Fibroblast of lung (primary cell): ENCODE measurements at places on chromosomes 2 and 18. TPM values are rescaled to one million over a fixed set of nuclear protein-coding genes. Genes with fewer than 3 reads are reported as not detected.

DNA sequence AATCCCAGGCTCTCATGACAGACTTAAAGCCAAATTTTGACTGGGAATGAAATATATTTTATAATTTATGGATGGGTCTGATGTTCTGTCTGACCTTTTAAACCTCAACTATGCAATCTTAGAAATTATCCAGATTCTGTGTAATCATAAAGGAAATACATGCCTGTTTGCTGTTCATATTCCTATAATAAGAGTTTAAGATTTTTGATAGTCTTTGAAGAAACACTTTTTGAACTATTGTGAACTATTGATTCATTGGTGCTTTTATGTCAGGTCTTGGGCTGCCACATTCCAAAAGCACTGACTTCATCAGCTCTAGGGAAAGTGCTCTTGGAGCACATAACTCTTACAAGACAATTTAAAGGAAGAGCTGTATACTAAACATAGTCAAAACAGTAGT, 64.2 kb downstream of the CCDC150 start:
- no peaks in the 10 kb centered on the region for H3K36me3 ChIP-seq
- no peaks in the 10 kb centered on the region for H3K27me3 ChIP-seq
- H3K27ac ChIP-seq, result no peak overlapping the region
- peak; percentile 35 for DNase-seq

DNA sequence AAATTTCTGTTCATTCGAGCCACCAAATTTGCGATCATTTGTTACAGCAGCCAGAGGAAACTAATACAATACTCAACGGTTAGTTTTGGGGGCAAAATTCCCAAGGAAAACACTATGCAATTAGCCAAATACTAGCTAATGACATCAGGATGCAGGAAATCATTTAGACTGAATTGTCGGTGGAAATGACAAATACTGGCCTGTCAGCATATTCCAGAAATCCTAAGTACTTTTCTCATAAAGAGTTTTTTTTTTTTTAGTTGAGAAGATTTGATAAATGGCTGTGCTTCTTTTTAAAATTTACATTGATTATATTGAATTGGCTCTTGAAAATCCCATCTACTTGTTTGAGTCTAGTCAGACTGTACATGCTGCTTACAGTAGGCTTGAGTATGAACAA, 410.1 kb downstream of the SUCLG1 start:
- H3K27ac ChIP-seq, result no peak overlapping the region
- no peaks in the 10 kb centered on the region for H3K4me1 ChIP-seq
- no peak for DNase-seq
- H3K36me3 ChIP-seq, result no peaks in the 10 kb centered on the region

B3GNT7 gene
- under 0.01 and 0.17 TPM in 2 replicates for total RNA-seq

CCDC85A gene
- total RNA-seq, result not detected in 2 replicates

DNA sequence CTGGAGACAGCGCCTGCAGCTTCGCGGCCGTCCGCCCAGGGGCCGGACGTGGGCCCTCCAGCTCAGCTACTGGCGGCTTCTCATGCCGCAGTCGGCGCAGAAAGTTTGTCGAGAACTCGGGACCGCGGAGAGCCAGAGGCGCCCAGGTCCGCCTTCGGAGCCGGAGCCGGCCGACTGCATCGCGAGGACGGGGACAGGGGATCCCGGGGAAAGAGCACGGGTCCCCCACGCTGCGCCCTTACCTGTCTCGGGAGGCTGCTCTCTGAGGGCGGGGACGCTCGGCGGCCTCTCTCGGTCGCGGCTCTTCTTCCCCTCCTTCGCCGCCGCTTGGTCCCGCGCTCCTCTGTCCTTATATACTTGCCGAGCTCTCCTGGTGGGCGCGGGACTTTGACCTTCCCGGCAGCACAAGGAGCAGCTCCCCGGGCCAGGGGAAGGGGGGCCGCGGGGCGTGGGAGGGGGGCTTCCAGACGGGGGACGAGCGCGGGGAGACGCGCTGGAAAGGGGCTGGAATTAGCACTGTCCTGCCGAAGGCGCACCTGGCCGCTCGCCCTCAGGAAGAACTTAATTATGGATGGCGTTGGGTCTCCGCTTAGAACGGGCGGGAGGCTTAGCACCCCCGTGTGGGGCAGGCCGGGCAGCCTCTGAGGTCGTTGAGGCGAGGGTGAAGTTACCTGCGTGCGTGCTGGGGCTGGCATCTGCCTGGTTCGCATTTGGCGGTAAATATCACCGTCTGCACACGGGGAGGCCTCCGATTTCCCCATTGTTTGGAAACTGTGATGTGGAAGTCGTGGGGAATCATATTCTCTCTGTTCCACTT, at the start of gene POMC:
Gene POMC (minus strand): TSS at position 325 of the 817 bp plus-strand sequence. CDS start 3,808 bp downstream, outside the sequence.
- DNase-seq, result peak; percentile 57
- no peak within 1 kb of the TSS for H3K27ac ChIP-seq
- peaks cover 44% of the 10 kb centered on the region for H3K27me3 ChIP-seq

EEF1B2 gene
- total RNA-seq, result 439 and 578 TPM in 2 replicates

DNA sequence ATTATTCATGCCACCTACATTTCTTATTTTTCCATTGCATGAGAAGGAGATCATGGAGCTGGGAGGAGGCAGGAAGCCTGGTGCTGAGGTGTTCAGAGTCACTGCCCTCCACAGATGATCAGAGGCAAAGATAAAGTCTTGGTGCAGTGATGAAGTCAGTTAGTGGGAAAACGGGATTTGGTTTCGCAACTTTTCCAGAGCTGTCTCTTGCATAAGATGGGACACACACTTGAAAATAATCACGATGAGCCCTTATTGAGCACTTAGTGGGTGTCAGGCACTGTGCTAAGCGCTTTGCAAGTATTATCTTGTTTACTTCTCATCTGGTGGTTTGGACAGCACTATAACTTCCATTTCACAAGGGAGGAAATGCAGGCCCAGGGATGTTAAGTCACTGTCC, 222.1 kb upstream of the SMAD2 start:
- H3K36me3 ChIP-seq, result no peaks in the 10 kb centered on the region
- peak; percentile 12 for DNase-seq
- H3K27ac ChIP-seq, result no peak overlapping the region
- H3K4me1 ChIP-seq, result peaks cover 2% of the 10 kb centered on the region
- no peaks in the 10 kb centered on the region for H3K27me3 ChIP-seq
- no peak overlapping the region for H3K4me3 ChIP-seq

NEUROD1 gene
- not detected in 2 replicates for total RNA-seq

DNA sequence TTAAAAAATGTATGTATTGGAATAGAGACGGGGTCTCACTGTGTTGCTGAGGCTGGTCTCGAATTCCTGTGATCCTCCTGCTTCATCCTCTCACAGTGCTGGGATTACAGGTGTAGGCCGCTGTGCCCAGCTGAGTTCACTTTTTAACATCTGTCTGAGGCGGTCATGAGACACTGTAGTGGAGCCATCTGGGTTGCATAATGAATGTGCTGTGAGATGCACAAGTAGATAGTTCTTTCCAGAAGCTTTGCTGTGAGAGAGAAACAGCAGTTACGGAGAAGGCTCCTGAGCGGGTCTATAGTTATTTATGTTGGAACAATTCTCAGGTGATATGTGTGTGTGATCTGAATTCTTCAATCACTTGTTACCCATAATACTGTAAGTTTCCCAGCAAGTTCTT, 3.1 kb downstream of the RMC1 start:
- H3K4me3 ChIP-seq, result no peak overlapping the region
- H3K27me3 ChIP-seq, result no peaks in the 10 kb centered on the region
- no peaks in the 10 kb centered on the region for H3K4me1 ChIP-seq
- no peak overlapping the region for H3K27ac ChIP-seq
- H3K36me3 ChIP-seq, result peaks cover 1% of the 10 kb centered on the region

GRCh38 chr2:101775636-101776035, 78.1 kb downstream of the MAP4K4 start:
- no peaks in the 10 kb centered on the region for H3K27me3 ChIP-seq
- peaks cover 2% of the 10 kb centered on the region for H3K4me1 ChIP-seq
- H3K36me3 ChIP-seq, result no peaks in the 10 kb centered on the region
- no peak overlapping the region for H3K27ac ChIP-seq

- no peaks in the 10 kb centered on the region for H3K4me1 ChIP-seq
- DNase-seq, result no peak
- H3K36me3 ChIP-seq, result no peaks in the 10 kb centered on the region
- no peak overlapping the region for H3K4me3 ChIP-seq
- no peak overlapping the region for H3K27ac ChIP-seq
- H3K27me3 ChIP-seq, result no peaks in the 10 kb centered on the region
Measured at GRCh38 chr2:3254442-3254941, 123.1 kb downstream of the EIPR1 start.

DNA sequence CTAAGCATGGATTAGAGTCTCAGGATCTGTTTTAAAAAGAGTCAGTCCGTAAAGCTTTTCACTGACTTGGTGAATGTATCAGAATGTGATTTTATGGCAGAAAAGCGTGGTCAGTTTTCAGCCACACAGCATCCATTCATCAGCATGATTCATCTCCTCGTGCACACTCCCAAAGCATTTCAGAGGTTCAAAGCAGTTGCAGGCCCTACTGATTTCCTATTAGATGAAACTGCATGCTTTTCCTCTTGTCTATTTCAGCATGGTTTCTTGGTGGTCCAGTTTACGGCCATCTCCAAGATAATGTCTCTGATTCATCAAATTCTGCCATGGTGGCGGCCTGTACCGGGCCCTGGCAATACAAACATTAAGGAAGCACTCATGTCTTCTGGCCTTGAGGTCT, 4.8 kb upstream of the PARD6G start:
- no peak overlapping the region for H3K4me3 ChIP-seq
- H3K36me3 ChIP-seq, result no peaks in the 10 kb centered on the region
- no peaks in the 10 kb centered on the region for H3K27me3 ChIP-seq

ALKAL2 gene
- total RNA-seq, result 0.17 TPM in 1 of 2 replicates, not detected in the other

REG1B gene
- total RNA-seq, result not detected in 2 replicates

MYO5B gene
- under 0.01 TPM in 2 replicates for total RNA-seq

DNA sequence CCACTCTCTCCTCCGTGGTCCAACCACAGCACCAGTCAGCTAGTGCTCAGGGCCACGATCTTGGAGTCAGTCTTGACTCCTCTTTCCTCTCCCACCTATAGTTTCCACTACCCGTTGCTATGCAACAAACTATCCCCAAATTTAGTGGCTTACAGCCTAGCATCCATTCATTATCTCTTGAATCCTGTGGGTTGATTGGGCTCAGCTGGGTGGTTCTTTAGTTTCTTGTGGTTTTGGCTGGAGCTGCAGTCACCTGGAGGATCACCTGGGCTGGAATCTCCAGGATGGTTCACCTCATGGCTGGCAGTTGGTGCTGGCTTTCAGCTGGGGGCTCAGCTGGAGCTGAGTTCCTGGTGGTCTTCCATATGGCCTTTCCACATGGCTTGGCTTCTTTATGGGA, 149.9 kb downstream of the ASB1 start:
- no peak overlapping the region for H3K4me3 ChIP-seq
- H3K4me1 ChIP-seq, result no peaks in the 10 kb centered on the region
- no peak overlapping the region for H3K27ac ChIP-seq
- no peak for DNase-seq

DSG1 gene
- total RNA-seq, result not detected in 2 replicates

ITGB6 gene
- not detected in 2 replicates for total RNA-seq

FAM237A gene
- not detected in 2 replicates for total RNA-seq

- H3K27me3 ChIP-seq, result no peaks in the 10 kb centered on the region
- no peak overlapping the region for H3K27ac ChIP-seq
- H3K4me1 ChIP-seq, result no peaks in the 10 kb centered on the region
- H3K36me3 ChIP-seq, result no peaks in the 10 kb centered on the region
- no peak for DNase-seq
Measured at GRCh38 chr2:82278416-82278815, 1973.9 kb upstream of the LRRTM1 start.

DNA sequence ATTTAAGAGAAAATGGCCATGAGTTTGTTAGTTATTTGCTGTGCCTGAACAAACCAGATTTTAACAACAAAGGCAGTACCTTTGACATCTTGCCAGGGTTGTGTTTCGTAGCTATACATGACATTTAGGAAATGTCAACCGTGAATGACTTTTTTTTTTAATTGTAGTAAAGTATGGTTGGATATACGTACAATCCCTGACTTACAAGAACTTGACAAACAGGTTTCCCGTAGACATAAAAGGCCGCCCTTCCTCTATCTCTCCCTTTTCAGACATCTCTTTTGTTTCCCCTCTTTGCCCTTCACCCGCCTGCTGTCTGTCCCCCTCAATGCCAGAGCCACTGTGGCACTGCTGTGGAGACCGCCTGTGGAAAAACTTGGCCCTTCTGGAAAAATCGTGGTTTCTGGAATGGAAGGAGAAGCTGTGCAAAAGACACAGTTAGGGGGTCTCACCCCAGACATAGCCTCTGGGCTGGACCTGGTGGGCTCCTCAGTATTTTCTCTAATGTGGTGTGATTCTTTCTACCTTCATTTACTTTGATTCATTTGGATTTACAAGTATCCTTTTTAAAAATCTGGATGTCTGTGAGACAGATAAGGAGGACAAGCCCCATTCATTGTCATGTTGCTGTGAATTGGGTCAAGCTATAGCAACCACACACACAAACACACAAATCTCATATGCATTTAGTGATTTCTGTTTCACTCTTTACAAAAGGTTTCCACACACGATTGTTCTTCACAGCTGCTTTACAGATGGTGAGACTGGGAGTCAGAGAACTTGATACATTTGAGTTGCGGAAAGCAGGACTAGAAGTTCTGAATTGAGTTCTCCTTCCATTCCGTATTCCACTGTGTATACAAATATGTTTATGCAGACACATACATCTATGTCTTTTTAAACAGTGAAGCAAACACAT, 48.6 kb downstream of the SPATS2L start:
- H3K27ac ChIP-seq, result no peak overlapping the region
- DNase-seq, result no peak
- H3K36me3 ChIP-seq, result no peaks in the 10 kb centered on the region
- no peaks in the 10 kb centered on the region for H3K27me3 ChIP-seq
- H3K4me3 ChIP-seq, result no peak overlapping the region

SKOR2 gene
- not detected in 2 replicates for total RNA-seq

- H3K27me3 ChIP-seq, result no peaks in the 10 kb centered on the region
- peaks cover 8% of the 10 kb centered on the region for H3K4me1 ChIP-seq
- H3K36me3 ChIP-seq, result no peaks in the 10 kb centered on the region
- H3K4me3 ChIP-seq, result no peak overlapping the region
Measured at GRCh38 chr2:191226196-191226595, 19.0 kb upstream of the MYO1B start.

- no peaks in the 10 kb centered on the region for H3K27me3 ChIP-seq
- H3K27ac ChIP-seq, result no peak overlapping the region
- peak; percentile 90 for DNase-seq
- H3K4me1 ChIP-seq, result no peaks in the 10 kb centered on the region
- no peaks in the 10 kb centered on the region for H3K36me3 ChIP-seq
Measured at GRCh38 chr2:1995987-1996386, 251.7 kb upstream of the PXDN start.

COL3A1 gene
- 925 and 2,431 TPM in 2 replicates for total RNA-seq

CFAP65 gene
- not detected in 2 replicates for total RNA-seq

- no peak overlapping the region for H3K27ac ChIP-seq
- no peaks in the 10 kb centered on the region for H3K27me3 ChIP-seq
- no peak overlapping the region for H3K4me3 ChIP-seq
- no peaks in the 10 kb centered on the region for H3K4me1 ChIP-seq
Measured at GRCh38 chr2:172412984-172413492, 14.3 kb upstream of the ITGA6 start.
